ENCODE measurements at places on chromosomes 11 and 22.

- no peak for DNase-seq
These were observed 868 bp upstream of the SYCE3 start for GRCh38 chr22:50563413-50564160.

- no peak for DNase-seq
These were observed 190.2 kb downstream of the DSCAML1 start for GRCh38 chr11:117606790-117607189.

- DNase-seq, result no peak
These were observed 515.1 kb downstream of the INSC start for GRCh38 chr11:15629690-15630321.

DNA sequence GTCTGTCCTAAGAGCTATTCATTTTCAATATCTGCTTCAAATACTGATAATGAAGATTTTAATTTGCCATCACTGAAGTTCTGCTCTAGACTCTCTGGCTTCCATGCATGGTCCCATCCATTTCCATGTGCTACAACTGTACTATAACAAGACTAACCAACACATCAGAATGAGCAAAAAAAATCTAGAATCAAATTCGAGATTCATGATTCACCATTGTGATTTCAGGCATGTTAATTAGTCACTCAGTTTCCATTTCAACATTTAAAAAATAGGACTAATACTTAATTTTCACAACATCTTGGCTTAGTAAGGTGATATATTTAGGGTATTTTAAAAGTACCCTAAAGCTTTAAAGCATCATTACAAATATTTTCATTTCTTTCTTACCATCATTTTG lies 22.8 kb downstream of the PICALM start:
- DNase-seq, result no peak

GRCh38 chr11:65103476-65103875 lies 7.5 kb downstream of the VPS51 start:
- no peak for DNase-seq

- DNase-seq, result no peak
These were observed 109.4 kb upstream of the KIRREL3 start for GRCh38 chr11:127109796-127110480.

DNA sequence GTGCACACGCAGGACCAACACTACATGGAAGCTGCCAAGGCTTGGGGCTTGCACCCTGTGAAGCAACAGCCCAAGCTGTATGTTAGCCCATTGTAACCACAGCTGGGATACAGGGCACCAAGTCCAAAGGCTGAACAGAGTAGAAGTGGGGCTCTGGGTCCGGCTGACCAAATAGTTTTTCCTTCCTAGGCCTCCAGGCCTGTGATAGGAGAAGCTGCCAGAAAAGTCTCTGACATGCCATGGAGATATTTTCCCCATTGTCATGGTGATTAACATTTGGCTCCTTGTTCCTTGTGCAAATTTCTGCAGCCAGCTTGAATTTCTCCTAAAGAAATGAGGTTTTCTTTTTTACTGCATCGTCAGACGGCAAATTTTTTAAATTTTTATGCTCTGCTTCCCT lies 941.2 kb downstream of the FAM181B start:
- no peak for DNase-seq

GRCh38 chr22:40046126-40046525 lies 51.4 kb downstream of the FAM83F start:
- no peak for DNase-seq

- DNase-seq, result no peak
These were observed 611.8 kb downstream of the BRD1 start for GRCh38 chr22:49215840-49216239.

- no peak for DNase-seq
These were observed 82.4 kb downstream of the ME3 start for GRCh38 chr11:86589856-86590589.

- no peak for DNase-seq
These were observed 46.1 kb upstream of the RFPL3 start for GRCh38 chr22:32311551-32312071.

DNA sequence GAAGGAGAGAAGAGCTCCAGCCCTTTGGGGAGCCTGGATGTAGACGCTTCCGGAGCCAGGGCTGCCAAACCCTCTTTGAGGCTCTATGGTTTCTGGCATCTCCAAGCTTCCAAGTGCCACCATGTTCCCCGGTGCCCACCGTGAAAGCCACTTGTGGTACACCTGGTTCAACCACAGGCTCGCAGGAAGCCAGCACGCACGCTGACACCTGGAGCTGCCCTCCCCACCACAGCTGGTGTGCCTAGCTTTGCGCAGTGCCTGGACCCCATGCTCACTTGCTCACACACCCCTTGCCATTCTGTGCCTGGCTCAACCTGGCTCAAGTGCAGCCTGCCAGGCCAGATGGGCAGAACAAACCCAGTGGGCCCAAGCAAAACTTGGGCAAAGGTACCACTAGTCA lies 831.4 kb downstream of the DLG2 start:
- DNase-seq, result no peak

DNA sequence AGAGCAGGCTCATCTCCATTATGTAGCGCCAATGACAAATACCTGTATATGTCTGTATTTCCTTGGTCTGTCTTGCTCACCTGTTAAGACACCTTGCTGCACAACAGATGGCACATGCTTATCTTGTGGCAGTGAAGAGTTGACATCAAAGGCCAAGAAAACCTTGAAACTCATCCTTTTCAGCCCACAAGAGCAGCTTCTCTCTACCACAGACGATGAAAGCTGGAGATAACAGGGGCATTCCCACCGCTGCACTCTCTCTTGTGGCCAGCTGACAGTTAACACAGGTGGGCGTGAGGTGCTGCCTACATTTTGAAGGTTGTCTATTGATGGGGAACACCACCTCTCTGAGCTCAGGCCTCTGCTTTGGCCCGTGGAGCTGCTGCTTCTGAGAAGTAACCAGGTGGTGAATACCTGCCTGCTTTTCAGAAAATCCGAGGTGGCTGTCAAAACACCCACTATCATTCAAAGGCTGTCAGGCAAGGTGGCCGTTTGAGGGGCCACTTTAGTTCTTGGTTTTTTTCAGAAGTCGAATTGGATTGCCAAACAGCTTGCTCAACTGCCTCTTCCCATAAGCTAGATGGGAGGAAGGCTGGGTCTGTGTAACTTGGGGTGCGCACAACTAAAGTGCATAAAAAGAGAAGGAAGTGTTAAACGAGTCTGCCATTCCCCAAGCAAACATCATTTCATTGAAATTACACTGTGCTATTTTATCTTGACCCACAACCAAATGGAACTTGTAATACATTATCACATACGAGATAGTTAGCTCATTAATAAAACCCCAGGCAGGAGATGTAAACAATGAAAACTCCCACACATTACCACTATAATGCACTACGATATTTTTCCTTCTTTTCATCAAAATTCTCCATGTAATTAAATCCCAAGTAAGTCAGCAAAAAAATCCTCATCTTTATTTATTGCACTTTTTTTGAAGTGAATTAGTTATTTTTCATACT lies 87.1 kb upstream of the RAG2 start:
- DNase-seq, result no peak

- DNase-seq, result no peak
These were observed 961.5 kb downstream of the FAM181B start for GRCh38 chr11:81772166-81772565.

DNA sequence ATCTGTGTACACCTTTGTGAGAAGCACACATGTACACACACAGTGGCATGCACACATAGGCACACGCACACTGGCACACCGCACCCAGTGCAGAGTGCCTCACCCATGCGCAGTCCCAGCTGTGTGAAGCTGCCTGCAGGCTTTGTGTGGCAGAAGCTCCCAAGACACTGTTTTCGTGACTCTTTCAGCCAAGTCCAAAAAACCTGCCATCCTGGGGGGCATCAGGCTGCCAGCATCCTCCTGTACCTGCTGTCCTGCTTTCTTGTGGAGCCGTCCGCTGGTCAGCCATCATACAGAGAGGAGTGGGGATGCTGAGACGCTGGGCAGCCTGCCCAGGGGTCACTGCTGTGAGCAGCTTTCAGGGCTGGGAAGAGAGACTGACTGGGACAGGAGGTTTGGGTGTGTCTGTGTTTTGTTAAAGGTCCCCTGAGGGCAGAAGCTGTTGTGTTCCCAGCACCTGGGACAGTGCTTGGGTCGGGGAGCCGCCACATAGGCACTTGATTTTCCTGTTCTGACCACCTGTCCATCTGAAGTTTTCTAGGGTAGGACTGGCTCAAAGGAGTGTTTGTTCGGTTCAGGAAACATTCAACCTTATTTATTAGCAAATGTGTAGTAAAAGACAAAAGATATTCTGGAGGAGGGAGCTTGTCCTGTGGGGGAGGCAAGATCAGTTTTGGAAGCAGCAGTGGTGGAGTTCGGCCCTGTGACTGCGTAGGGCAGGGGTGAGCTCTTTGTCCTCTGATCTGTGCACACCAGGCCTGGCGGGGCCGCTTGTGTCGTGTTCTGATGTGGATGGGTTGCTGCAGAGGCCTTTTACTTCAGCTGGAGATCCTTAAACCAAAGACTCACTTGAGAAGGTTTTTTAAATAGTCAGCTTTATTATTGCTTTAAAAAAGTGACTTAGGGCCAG lies 29.7 kb downstream of the AP2A2 start:
- no peak for DNase-seq

DNA sequence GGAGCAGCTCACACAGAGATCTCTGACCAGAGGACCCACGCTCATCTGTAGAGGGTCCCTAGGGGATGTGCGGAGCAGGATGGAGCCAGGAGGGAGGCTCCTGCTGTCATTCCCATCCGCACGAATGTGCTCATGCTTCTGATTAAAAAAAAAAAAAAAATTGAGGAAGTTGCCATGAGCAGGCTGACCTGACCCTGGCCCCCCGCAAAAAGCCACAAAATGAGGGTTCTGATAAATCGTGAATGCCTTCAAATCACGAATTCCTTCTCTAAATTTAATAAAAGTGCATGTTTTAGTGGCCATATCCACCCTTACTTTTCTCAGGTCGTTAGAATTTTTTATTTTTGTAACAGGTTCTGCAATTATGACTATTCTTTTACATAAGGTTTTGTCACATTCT lies 378.2 kb downstream of the OPCML start:
- DNase-seq, result no peak

DNA sequence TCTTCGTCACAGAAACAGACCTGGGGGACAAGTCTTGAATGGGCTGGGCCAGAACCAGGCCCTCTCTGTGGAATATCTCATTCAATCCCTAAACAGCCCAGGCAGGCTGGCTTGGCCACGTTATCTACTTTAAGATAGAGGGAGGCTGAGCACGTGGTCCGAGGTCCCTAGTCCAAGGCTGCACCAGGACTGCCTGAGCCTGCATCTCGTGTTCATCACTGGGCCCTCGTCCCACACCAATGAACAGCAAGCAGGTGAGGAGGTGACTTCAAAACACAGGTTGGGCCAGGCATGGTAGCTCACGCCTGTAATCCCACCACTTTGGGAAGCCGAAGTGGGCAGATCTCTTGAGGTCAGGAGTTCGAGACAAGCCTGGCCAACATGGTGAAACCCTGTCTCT lies 20.3 kb upstream of the FGF3 start:
- DNase-seq, result no peak

DNA sequence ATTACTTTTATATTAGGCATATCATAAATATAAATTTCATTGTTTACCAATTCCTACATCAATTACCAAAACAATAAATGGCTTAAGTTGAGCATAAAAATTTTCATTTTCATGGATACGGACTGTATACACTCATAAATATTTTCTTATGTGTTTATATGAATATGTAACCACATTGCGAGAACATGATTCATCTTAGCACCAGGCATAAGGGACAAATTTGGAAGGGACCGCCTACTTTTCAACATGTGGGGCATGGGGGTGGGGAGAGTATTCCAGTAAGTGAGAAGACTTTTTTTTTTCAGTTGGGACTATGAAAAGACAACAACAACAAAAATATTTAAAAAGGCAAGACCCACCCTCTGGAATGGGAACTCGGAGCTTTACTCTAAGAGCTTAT lies 296.1 kb downstream of the RAB38 start:
- no peak for DNase-seq

- no peak for DNase-seq
These were observed 37.4 kb downstream of the MTMR2 start for GRCh38 chr11:95886462-95886861.

GRCh38 chr11:72808331-72808798 lies 5.8 kb upstream of the ATG16L2 start:
- DNase-seq, result no peak

DNA sequence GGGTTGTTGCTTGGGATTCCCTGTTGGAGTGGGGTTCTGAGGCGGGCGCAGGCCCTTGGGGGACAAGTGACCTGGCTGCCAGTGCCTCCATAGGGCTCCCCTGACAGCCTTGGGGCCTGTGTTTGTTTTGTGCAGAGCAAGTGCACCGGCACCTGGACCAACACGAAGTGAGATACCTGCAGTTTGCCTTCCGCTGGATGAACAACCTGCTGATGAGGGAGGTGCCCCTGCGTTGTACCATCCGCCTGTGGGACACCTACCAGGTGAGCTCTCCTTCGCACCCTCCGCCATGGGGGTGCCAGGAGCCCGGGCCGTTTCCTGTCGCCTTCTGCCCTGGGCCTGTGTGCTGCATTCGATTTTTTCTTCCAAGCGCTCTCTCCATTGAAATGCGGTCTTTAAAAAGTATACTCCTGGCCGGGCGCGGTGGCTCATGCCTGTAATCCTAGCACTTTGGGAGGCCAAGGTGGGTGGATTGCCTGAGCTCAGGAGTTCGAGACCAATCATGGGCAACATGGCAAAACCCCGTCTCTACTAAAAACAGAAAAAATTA lies 274.6 kb downstream of the TBC1D22A start:
- no peak for DNase-seq

DNA sequence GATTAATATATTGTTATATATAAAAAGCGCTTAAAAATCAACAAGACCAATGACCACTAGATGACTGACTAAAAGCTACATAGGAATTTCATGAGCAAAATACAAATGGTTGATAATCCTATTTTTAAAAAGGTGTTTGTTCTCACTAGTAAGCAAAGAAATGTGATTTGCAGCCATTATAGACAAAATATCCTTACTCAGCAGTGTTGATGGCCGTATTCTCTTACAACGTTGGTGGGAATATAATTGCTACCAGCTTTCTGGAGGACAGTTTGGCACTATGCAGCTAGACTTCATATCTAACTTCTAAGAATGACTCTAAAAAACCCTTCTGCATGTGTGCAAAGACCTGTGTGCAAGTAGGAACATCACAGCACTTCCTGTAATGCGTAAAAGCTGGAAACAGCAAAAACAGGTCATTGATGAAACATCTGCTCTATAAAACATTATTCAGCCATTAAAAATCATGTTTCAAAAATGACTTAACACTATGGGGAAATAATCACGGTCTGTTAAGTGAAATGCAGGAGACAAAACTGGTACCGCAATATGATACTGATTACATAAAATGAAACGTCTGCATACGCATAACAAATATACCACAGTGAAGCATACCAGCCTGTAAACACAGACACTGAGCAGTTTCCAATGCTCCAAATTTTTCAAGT lies 70.1 kb upstream of the LINC01488 start:
- no peak for DNase-seq

- no peak for DNase-seq
These were observed 10.2 kb downstream of the SLC25A1 start for GRCh38 chr22:19168088-19168890.

Measured in germinal center (tissue), 1 donor.